ENCODE measurements at places on chromosomes 3 and 15.

DNA sequence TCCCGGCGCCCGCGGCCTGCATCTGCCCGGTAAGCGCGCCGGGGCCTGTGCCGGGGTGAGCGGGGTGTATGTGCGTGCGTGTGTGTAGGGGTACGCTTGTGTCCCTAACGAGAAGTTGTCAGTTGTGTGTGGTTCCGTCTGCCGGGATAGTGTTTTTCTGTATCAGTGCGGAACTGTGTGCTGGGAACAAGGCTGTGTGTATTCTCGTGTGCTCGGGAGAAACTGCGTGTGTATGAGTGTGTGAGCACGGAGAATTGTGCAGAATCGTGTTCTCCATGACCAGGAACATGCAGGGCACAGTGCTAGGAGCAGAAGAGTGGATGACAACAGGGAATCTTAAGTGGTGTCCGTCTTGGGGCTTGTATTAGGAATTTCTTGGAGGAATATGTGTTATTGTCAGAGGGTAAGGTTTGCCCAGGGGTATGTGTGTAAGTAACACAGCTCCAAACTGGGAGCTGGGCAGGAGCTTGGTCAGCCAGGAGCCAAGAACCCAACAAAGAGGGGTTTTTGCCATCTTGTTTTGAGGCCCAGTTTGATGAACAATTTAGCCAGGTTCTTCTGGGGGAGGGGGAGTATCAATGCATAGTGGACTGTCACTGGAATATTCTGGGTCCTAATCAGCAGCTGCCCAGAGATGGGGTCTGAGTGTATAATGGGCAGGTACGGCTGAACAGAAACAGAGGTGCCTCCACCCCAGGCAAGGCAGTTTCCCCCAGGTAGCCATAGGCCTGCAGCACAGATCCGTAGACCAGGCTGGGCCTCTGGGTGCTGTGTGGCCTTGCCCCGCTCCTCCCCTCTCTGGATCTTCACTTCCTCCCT, 2.1 kb downstream of the ISL2 start:
- peak; percentile 58 for DNase-seq

GRCh38 chr15:63502843-63503738, 1.3 kb upstream of the USP3 start:
- DNase-seq: peak; percentile 99

DNA sequence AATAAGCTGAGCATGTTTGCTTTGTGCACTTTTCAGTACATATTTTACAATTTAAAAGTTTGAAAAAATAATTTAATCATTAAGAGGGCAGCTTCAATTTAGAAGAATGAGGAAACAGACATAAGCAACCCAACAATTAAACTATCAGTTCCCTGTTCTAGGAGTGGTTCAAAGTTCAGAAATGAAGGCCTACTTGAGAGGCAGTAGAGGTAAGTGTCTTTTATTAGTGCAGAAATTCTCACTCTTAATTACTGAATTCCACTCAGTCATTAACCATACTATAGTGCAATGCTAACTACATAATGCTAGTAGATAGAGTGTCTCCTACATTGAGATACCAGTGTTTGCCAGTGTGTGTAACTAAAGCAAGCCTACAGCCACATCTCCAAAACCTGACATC, 73.1 kb downstream of the TNIK start:
- DNase-seq: no peak

- no peak for DNase-seq
Observed at GRCh38 chr3:112459750-112460149, 39.5 kb downstream of the BTLA start.

- peak; percentile 84 for DNase-seq
Observed at GRCh38 chr3:45647148-45647619, 42.0 kb upstream of the SACM1L start.

GRCh38 chr3:66675366-66675765, 174.5 kb upstream of the LRIG1 start:
- no peak for DNase-seq

- DNase-seq: no peak
Observed at GRCh38 chr15:53847745-53848144, 88.3 kb upstream of the WDR72 start.

DNA sequence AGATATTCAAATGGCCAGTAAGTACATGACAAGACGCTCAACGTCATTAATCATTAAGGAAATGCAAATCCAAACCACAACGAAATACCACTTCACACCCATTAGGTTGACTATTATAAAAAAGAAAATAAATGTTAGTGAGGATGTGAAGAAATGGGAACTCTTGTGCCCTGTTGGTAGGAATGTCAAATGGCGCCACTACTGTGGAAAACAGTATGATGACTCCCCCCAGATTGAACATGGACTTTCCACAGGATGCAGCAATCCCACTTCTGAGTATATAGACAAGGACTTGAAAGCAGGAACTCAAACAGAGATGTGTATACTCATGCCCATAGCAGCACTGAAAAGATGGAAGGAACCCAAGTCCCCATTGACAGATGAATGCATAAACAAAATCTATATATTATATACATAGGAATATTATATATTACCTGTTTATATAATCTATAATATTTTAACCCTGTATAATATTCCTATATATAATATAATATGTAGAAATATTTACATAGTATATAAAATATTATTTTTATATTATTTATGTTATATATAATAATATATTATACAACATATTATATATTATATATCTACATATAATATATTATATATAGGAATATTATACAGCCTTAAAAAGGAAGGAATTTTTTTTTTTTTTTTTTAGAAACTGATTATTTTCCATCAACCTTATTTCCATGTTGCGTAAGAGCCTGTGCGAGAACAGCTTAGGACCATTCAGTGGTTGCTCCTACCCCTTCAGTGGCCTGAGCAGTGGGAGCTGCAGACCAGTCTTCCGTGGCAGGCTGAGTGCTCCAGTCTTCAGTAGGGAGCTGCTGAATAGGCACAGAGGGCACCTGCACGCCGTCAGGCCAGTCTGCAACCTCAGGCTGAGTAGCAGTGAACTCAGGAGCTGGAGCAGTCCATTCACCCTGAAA, 17.6 kb upstream of the PIGZ start:
- no peak for DNase-seq

DNA sequence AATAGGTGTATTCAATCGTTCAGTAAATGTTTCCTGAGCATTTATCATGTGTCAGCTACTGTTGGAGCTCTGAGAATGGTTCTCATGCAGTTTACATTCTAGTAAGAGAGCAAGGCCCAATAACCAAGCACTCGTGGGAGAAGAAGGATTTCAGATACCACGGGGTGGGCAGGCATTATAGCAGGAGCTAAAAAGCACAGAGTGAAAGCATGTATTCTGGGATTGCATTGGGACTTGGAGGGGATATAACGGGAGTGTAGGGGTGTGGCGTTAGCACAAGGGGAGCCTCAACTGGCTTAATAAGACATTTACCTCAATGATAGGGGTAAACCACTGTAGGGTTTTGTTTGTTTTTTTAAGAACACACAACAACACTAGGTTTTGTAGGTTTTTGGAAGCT, 1.6 kb upstream of the SIAH2 start:
- no peak for DNase-seq

DNA sequence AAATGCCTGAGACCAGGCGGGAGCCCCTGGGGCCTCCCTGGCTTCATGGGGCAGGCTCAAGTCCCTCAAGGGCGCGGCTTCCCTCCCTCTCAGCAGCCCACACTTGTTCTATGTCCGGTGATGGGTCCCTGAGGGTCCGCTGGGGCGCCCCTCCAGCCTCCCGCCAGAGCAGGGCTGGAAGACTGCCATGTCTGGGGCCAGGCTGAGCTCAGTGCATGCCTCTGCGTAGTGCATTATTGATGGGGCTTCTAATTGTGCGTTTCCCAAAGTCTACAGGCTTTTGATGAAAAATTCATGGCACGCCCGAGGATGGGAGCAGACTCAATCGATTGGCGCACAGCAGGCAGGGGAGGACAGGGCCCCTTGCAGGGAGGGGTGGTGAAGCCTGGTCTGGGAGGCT, 51.3 kb downstream of the CYP11A1 start:
- DNase-seq: peak; percentile 84

DNA sequence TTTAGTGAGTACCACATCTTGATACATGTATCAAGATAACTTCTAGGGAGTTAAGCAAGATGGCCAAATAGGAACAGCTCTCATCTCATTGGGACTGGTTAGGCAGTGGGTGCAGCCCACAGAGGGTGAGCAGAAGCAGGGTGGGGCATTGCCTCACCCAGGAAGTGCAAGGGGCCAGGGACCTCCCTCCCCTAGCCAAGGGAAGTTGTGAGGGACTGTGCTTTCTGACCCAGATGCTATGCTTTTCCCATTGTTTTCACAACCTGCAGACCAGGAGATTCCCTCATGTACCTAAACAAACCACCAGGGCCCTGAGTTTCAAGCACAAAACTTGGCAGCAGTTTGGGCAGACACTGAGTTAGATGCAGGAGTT, 665.0 kb upstream of the CBLB start:
- peak; percentile 39 for DNase-seq

DNA sequence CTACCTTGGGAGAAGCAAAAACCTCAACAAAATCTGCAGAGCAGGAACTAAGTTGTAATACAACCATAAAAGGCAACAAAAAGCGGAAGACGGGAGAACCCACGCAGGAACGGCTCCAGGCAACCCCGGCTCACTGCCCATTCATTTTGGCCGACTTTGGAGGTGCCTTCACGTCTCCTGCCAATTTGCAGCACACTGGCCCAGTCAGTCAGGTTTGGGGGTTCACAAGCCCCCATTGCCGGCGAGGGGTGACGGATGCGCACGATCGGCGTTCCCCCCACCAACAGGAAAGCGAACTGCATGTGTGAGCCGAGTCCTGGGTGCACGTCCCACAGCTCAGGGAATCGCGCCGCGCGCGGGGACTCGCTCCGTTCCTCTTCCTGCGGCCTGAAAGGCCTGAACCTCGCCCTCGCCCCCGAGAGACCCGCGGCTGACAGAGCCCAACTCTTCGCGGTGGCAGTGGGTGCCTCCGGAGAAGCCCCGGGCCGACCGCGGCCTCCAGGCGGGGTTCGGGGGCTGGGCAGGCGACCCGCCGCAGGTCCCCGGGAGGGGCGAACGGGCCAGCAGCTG, 463 bp downstream of the TERC start:
- DNase-seq: peak; percentile 77

- no peak for DNase-seq
Observed at GRCh38 chr15:67762610-67763368, 62.5 kb upstream of the SKOR1 start.

DNA sequence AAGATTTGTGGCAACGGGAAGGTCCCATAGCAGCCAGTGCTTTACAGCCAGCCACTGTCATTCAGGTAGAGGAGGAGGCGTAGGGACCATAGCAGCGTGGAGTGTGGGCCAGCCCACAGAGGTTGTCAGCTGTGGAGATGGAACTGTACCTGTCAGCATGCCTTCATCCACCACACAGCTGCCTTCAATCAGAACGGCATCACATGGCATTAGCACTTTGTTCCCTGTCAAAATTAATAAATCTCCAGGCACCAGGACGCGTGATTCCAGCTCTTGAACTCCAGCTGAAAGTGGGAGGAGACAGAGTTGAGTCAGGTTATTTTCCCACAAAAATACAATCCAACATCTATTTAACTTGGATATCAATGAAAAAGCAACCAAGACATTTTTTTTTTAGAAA, 84.0 kb downstream of the ATP13A4 start:
- DNase-seq: no peak

GRCh38 chr3:988785-989184, 104.0 kb upstream of the CNTN6 start:
- no peak for DNase-seq

- DNase-seq: no peak
Observed at GRCh38 chr3:9290566-9290965, 41.1 kb upstream of the SRGAP3 start.
